ENCODE measurements at places on chromosomes 16 and 17.

- DNase-seq, result no peak
Observed at GRCh38 chr17:66945147-66945835, 19.2 kb upstream of the CACNG4 start.

DNA sequence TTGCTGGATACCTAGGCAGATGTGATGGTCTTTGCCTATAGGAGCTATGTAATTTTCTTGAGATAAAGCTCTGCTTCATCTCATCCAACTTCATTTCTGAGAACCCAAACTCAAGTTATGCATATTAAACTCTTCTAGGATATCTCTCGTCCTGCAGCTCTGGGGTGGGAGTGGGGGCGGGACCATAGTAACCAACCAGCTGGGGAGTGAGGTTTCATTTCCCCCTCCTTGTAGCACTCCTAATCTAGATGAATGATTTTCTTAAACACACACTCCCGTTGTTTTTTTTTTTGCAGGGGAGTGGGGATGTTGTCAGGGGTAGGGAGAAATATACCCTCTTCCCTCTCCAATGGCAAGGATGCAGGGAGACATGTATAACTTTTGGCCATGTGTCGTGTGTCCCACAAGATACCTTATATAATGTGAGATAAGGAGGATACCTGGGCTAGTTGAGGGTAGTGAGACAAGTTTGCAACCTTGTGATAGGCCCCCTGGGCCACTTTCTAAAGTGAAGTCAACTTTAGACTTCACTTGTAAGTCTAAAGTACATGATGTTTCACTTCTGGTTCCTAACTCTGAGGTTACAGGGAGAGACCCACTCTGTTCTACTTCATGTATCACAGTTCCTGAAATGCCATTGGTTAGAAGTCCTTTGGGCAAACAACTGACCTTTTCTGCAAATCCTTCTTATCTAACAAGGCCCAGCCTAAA lies 10.5 kb upstream of the HEATR6 start:
- DNase-seq, result no peak

- no peak for DNase-seq
Observed at GRCh38 chr16:76195648-76196047, 81.6 kb upstream of the CNTNAP4 start.

DNA sequence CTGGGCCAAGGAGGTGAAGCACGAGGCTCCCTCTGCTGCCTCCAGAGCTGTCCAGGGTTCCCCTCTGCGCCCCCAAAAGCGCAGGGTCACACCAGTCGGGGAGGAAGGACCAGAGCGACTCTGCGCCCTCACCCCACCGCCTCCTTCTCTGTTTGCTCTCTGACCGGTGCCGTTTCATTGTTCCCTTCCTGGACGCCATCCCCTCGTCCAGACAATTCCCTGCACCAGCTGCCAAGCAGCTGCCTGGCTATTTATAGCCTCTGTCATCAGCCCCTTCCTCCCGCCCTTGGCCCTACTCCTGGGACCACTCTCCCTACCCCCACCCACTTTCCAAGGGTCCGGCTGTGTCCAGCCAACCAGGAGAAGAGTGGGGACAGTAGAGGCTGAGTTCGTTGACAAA lies 68.8 kb upstream of the CREBBP start:
- no peak for DNase-seq

- no peak for DNase-seq
Observed at GRCh38 chr17:5762191-5762590, 177.9 kb upstream of the NLRP1 start.

- DNase-seq, result no peak
Observed at GRCh38 chr17:76927577-76927976, 59.4 kb downstream of the MGAT5B start.

DNA sequence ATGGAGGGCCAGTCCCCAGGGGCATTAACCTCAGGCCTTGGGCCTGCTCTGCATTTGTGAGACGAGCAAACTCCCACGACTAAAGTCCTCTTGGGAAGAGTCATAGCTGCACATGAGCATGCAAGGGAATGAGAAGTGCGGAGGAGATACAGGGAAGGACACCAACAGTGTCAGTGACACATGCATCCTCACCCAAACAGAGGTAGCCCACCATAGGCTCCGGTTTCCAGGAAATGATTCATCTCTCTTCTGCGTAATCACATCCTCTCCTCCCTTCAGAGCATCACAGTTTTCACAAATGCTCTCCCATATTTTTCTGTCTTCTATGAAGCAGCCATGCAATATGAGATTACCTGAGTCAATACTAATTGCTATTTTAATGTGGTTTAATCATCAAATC lies 725.7 kb upstream of the GOT2 start:
- DNase-seq, result no peak

DNA sequence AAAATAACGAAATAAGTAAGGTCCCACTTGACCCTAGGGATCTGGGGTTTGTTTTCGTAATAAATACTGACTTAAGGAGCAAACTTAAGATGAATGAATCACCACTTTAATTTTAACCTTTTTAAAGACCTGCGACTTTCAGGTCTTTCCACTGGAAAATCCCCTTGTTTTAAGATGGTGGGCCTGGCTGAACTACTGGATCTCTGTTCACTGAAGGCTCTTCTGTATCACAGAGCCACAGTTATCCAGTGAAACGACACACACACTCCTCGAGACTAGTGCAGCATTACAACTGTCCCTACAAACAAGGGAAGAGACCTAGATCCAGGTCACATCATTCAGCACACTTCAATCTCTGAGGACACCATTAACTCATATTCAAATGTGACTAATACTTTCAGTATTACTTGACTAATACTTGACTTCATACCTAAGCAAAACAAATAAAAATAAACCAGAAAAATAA lies 299.0 kb downstream of the CEP112 start:
- no peak for DNase-seq

GRCh38 chr17:263773-264172 lies 82.3 kb upstream of the DOC2B start:
- no peak for DNase-seq

DNA sequence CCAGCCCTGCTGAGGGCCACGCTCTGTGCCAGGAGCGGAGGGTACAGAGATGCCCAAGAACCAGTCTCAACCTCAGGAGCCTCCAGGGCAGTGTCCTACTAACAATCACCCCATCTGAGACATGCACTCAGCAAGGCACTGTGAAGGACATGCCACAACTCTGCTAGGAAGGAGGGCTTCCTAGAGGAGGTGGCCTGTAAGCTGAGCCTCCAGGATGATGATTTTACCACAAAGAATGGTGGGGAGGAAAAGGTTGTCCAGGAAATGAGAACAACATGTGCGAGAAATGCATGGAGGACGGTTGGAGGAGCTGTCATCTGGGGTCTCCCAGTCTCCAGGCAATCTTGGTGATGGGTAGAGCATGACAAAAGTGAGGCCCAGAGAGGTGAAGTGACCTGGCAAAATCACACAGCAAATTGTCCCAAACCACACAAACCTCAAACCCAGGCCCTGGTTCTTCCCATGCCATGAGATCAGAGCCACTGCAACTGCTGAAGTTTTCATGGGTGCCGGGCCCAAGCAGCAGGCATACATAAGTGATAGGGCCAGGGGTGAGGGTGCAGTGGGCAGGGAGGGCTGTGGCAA lies 30.5 kb downstream of the CNGB1 start:
- DNase-seq, result no peak

- DNase-seq, result no peak
Observed at GRCh38 chr16:58197314-58198012, 443 bp downstream of the CSNK2A2 start.

DNA sequence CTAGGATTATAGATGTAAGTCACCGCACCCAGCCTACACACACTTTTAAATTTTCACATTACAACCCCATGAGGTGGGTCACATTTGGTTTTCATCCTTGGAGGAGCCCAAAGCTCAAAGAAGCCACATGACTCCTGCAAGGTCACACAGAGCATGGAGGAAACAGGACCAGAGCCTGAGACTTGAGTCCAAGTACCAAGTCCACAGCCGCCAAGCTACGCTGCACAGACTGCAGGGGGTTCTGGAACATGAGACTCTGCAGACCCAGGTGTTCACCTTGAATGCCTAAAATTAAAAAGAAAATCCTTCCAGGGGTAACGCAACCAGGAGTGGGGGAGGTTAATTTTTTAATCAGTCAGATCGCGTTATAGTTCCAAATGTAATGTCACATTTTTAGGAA lies 150.2 kb downstream of the ZFHX3 start:
- no peak for DNase-seq

DNA sequence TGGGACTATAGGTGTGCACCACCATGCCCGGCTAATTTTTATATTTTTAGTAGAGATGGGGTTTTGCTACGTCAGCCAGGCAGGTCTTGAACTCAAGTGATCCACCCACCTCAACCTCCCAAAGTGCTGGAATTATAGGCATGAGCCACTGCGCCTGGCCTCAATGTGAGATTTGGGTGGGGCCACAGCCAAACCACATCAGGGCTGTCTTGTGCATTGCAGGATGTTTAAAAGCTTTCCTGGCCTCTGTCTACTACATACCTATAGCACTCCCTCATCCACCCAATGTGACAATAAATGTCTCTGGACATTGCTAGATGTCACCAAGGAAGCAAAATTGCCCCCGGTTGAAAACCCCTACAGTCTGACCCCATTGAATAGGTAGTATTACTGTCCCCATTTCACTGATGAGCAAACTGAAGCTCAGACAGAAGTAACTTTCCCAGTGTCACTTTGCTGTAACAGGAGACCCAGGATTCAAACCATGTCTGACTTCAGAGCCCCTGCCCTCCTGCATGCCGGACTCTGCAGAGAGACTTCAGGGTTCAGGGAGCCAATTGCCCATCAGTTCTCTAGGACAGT lies 3.6 kb upstream of the MAP3K14 start:
- DNase-seq, result no peak

DNA sequence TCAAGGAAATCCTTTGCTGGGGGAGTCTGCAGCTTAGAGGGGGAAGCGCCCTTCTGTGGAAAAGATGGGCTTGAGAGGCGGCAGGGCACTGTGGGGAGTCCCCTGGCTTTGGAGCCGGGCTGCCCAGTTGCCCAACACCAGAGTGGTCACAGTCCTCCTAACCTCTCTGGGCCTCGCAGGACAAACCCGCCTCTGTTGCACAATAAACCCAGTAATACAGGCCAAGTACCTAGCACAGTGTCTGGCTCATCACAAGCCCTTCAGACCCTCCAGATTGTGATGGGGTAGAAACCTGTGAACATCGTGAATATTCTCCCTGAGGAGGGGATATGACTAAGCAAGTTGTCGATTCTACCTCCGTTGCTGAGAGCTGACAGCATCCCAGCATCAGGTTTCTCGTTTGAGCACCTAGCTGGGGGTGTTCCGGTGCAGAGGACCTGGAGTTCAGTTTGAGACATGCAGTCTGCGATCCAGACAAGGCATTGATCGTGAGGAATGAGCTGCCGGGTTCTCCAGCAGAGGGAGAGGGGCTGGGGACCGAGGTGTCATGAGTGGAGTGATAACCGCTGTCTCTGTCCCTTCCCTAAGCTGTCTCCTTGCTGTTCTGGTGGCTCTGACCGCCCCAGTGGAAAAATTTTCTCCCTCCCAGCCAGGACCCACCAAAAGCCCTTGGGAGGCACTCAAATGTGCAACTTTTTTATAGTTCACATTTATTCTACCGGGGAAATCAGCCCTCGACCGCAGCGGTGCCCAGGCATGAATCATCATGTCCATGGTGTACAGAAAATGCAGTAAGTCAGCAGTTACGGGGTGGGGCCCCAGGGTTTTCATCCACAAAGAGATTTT lies 161.9 kb downstream of the WSCD1 start:
- DNase-seq, result no peak

GRCh38 chr16:65509172-65509571 lies 387.3 kb upstream of the CDH11 start:
- DNase-seq, result no peak

DNA sequence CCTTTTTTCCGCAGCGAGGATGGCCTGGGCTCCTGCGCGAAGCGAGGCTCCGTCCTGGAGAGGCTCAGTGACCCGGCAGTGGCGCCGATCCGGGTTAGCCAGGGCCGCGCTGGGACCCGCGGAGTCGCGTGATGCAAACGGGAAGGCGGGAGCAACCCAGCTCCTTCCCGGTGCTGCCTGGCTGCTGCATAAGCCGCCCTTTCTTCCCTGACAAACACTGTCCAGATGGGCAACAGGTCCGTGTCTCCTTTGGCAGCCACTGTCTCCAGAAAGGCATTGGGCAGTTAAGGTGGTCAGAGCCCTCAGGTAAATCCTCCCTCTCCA lies 21.8 kb upstream of the ZNHIT3 start:
- DNase-seq, result no peak

- no peak for DNase-seq
Observed at GRCh38 chr16:53950677-53951076, 246.7 kb downstream of the FTO start.

GRCh38 chr17:76585649-76586593 lies at the start of gene ST6GALNAC2:
Gene ST6GALNAC2, minus strand, starts transcription at chr17:76585860. Its CDS starts 52 bp downstream, at chr17:76585808.
- no peak for DNase-seq

DNA sequence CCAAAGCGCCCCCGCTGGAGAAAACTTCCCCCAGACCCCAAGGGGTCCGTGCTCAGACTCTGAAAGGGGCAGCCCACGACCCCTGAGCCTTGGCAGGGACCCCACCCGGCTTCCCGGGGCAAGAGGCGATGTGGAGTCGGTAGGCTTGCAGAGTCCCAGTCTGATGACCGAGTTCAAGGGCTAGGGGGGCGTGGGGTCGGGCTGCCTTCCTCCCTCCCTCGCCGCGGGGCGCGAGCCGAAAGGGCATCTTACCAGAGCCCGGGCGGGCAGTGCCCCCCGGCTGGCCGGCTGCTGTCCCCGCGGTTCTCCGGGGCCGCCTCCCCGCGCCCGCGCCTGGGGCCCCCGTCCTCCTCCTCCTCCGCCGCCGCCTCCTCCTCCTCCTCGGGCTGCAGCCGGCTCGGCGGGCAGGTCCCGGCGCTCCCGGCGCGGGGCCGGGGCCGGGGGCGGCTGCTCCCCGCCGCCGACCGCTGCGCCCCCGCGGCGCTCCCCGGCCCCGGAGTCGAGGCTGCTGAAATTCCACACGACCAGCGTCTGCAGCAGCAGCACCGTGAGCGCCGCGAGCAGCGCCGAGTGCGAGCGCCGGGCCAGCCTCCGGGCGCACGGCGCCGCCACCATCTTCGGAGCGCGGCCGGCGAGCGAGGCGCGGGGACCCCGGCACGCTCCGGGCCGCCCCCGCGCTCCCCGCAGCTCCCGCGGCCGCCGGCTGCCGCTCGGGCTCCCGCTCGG lies 415 bp downstream of the XYLT1 start:
- no peak for DNase-seq

GRCh38 chr17:49916854-49917515 lies 52.0 kb upstream of the DLX4 start:
- no peak for DNase-seq

GRCh38 chr17:66989076-66989475 lies 24.6 kb downstream of the CACNG4 start:
- no peak for DNase-seq

GRCh38 chr17:9218064-9218635 lies 196.8 kb downstream of the NTN1 start:
- DNase-seq, result no peak

DNA sequence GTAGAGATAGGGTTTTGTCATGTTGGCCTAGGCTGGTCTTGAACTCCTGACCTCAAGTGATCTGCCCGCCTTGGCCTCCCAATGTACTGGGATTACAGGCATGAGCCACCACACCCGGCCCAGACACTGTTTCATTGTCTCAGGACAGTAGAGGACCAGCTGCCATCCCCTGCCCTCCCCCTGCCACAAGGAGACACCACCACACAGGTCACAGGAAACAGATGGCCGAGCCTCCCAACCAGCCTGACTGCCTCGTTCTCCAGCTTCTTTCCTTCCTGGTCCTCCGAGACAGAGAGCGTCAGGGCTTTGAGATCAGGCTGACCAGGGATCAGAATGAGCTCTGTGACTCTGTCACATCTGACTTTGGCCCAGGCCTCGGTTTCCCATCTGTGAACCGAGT lies 20.8 kb upstream of the RNPS1 start:
- no peak for DNase-seq
